ENCODE measurements at places on chromosomes 6 and 20.

- DNase-seq = no peak
Observed at GRCh38 chr6:161188547-161189465, 85.1 kb downstream of the AGPAT4 start.

- DNase-seq = no peak
Observed at GRCh38 chr20:23340524-23340923, 10.1 kb upstream of the NXT1 start.

GRCh38 chr6:72955666-72956065 is 269.6 kb downstream of the KHDC1L start:
- no peak for DNase-seq

- DNase-seq = no peak
Observed at GRCh38 chr20:59515013-59515905, 89.1 kb upstream of the PHACTR3 start.

DNA sequence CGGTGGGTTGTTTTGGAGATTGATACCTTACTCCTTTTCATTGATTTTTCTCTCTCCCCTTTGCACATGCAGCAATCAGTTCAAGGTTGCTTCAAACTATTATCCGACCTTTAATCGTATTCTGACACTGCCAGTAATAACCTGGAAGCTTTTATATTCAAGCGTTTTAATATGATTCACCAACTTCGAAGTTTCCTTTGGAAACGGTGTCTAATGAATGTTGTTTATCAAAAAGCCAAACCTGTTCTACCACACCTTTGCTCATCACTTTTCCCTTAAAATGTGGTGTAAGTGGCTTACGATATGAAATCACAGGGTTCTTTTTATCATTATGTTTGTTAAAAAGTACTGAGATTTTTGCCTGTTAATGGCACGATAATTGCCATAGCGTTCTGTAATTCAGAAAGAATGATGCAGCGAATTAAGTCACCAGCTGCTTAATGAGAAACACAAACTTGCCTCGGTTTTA is 660 bp downstream of the STXBP5 start:
- DNase-seq = no peak

DNA sequence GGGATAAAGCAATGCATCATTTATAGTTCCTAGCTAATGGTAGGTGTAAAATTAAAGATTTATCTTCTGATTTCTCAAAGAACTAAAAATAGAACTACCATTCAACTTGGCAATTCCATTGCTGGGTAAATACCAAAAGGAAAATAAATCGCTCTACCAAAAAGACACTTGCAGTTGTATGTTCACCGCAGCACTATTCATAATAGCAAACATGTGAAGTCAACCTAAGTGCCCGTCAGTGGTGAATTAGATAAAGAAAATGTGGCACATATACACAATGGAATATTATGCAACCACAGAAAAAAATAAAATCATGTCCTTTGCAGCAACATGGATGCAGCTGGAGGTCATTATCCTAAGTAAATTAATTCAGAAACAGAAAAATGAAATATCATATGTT is 279.8 kb upstream of the PRND start:
- no peak for DNase-seq

- DNase-seq = no peak
Observed at GRCh38 chr6:32047084-32047478, 8.9 kb downstream of the CYP21A2 start.

- DNase-seq = no peak
Observed at GRCh38 chr20:44973053-44973452, 6.7 kb downstream of the STK4 start.

GRCh38 chr6:71929047-71929446 is 42.7 kb downstream of the RIMS1 start:
- no peak for DNase-seq

DNA sequence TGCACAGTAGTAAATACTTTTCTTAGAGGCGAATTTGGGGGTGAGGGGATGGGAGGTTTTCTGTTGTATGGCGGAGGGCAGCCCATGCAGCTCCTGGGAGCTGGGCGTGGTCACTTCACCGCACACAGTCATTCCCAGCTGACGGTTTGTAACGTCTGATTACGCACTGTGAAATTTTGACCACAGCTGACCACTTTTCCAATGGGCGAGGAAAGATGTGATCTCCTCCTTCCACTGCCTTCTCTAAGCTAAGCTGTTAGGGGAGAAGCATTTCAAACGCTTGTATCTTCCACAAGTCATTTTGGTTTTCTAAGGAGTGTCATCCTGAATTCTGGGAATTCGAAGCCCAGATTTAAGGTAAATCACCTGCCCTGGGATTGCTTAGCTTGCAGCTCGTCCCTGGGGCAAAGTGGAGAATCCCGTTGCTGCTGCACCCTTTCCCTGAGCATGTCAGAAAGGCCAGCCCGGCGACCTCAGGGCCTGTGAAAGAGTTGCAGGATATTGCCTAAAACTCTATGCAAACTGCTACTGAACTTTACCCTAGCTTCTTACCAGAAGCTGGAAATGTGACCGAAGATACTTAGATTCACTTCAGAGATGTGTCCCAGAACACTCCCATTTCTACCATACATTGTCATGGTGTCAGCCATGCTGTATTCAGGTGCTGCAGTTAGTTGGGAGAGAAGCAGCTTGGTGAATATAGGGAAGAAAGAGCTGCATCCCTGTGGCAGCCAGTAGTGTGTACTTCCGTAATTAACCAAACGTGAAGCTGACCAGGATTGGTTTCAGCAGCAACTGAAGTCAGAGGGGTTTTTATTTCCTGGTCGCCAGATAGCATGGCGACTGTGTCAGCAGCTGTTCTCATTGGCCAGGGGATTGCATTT is 58.9 kb downstream of the RREB1 start:
- DNase-seq = no peak

DNA sequence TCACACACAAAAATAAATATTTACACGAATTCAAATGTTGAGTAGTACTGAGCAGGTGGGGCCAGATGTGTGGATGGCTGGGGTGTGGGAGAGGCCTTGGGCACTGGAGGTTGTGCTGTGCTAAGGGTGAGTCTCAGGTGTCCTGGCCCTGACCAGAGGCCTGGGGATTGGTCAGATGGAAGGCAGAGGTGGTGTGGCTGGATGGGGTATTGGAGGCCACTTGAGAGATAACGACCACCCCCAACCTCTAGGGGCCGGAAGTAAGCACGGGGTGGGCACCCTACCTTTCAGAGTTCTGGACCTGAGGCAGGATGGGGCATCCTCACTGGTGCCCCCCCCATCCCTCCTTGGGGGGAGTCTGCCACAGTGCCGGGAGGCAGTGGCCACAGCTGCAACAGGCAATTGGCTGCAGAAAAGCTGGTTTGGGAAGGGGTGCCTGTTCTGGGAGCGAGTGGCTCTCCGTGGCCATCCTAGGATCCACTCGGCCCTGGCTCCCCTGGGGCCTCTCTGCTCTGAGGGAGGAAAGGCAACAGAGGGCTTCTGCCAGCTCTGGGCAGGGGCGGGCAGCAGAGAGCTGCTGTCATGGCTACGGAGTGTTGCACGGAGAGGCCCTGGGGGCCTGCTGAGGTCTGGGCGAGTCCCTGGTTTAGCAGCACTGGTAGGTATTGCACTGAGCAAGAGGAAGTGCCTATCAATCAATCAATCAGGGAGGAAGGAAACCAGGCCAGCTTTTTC is 87.6 kb downstream of the ASXL1 start:
- no peak for DNase-seq

DNA sequence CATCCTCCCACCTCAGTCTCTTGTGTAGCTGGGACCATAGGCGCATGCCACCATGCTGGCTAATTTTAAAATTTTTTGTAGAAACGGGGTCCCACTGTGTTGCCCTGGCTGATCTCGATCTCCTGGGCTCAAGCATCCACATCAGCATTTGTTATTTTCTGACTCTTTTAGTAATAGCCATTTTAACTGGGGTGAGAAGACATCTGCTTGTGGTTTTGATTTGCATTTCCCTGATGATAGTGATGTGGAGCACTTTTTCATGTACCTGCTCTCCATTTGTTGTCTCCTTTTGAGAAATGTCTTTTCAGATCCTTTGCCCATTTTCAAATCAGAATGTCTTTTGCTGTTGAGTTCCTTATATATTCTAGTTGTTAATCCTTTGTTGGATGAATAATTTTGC is 22.2 kb upstream of the TULP4 start:
- DNase-seq = no peak

GRCh38 chr20:52985687-52986086 is 13.5 kb downstream of the TSHZ2 start:
- DNase-seq = no peak

GRCh38 chr6:2725364-2725988 is 25.2 kb downstream of the MYLK4 start:
- DNase-seq = no peak

DNA sequence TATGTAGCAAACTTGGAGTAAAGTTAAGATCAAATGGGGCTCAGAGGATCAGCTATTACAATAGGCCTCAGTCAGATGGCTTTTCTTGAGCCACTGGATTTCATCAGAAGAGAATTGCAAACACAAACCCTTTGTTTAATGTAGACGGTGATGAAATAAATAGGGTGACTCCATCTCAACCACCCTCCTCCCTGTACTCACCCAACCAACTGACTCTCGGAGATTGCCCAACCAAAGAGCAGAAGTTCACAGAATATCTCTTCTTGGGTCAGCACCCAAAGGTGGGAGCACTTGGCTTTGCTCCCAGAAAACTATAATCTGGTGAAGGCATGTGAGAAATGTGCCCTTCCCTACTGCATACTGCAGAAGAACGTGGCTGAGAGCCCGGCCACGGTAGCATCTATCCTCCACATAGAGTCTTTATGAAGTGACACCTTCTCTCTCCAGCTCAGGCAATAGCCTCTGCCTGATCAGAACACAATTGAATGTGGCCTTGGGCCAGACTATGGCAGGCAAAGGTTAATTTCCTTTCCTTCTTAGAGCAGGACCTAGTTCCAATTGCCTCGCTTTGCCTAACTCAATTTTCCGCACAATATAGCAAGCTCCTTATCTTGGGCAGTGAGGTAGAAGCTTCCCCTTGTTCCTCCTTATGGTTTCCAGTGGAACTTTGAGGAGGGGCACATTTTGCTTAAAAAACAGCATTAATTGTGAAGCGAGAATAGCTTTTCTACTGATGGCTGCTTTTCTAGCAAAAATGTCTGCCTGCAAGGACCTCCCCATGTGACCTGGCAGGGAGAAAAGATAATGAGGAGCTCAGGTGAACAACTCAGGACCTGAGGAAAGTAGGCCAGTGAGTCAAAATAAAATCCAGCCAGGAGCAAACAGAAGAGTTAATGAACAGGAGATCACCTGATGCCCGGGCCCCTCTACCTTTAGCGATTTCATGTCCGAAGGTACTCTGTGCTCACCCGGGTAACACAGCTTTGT is 79.4 kb downstream of the GFOD1 start:
- DNase-seq = no peak

All from activated T-cell treated with anti-CD3 and anti-CD28 coated beads for 1 hour (primary cell).